ENCODE measurements at places on chromosomes 7 and 10. TPM values are rescaled to one million over a fixed set of nuclear protein-coding genes. Genes with fewer than 3 reads are reported as not detected.

The SAP25 gene
- total RNA-seq = 0.52 TPM

The PLEKHA8 gene
- 8.4 TPM for total RNA-seq

The ERVW-1 gene
- total RNA-seq = not detected

The TAS2R41 gene
- not detected for total RNA-seq

The EMX2 gene
- total RNA-seq = not detected

The ELN gene
- not detected for total RNA-seq

The ADK gene
- total RNA-seq = 256 TPM

The SVOPL gene
- total RNA-seq = not detected

The LIPF gene
- not detected for total RNA-seq

The IDI2 gene
- total RNA-seq = not detected

The MUC3A gene
- total RNA-seq = 0.11 TPM

The MXI1 gene
- total RNA-seq = 15.6 TPM

The CLIP2 gene
- total RNA-seq = 26.2 TPM

The SKIDA1 gene
- total RNA-seq = 0.17 TPM

The EIF5AL1 gene
- 0.75 TPM for total RNA-seq

The OPN1SW gene
- not detected for total RNA-seq

The TAS2R4 gene
- not detected for total RNA-seq

The RBP4 gene
- total RNA-seq = 8.5 TPM

- no peak for DNase-seq
- no peaks in the 10 kb centered on the region for H3K36me3 ChIP-seq
- no peaks in the 10 kb centered on the region for H3K4me1 ChIP-seq
- no peak overlapping the region for H3K4me3 ChIP-seq
Observed at GRCh38 chr7:155398944-155399343, 59.0 kb upstream of the EN2 start.

DNA sequence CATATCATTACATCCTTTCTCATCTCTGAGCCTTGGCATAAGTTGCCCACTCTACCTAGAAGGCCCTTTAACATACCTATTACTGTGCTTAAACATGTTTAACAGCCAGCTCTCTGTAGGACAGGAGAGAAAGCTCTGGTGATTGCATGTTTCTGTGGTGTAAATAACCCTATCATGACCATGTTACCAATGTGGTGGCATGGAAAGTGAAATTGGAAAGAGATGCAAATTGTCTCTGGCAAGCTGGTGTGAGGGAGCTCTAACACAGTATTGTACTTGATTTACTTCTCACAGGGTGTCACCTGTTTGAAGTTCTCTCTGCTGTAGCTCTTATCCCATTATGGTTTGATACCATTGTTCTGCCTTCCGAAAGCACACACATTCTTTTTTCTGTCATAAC lies 231.8 kb upstream of the DKK1 start:
- no peaks in the 10 kb centered on the region for H3K36me3 ChIP-seq
- DNase-seq = no peak
- H3K4me3 ChIP-seq = no peak overlapping the region

DNA sequence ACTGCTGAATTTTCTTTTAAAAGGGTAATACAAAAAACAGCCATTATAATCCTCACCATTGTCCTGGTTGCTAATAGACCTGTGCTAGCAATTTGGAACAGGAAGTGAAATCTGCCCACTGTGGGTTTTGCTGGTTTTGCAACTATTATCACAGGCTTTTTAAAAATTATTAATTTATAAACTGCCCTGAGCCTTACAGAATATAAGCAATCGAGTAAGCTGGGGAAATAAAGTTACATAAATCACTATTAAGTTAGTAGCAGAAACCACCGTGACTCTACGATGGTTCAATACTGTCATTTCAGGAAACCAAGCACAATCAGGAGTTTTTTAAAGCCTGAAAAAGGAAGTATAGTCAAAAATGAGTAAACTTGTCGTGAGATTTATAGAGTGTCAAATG lies 62.3 kb downstream of the TMEM26 start:
- H3K27me3 ChIP-seq = no peaks in the 10 kb centered on the region
- H3K4me1 ChIP-seq = no peaks in the 10 kb centered on the region
- no peaks in the 10 kb centered on the region for H3K36me3 ChIP-seq
- no peak overlapping the region for H3K27ac ChIP-seq
- no peak for DNase-seq
- no peak overlapping the region for H3K4me3 ChIP-seq

GRCh38 chr10:62131724-62132123 lies 136.9 kb downstream of the RTKN2 start:
- no peak for DNase-seq
- peaks cover 41% of the 10 kb centered on the region for H3K4me1 ChIP-seq
- no peak overlapping the region for H3K4me3 ChIP-seq
- H3K27me3 ChIP-seq = no peaks in the 10 kb centered on the region

- DNase-seq = no peak
- no peaks in the 10 kb centered on the region for H3K4me1 ChIP-seq
- no peak overlapping the region for H3K27ac ChIP-seq
- peaks cover 49% of the 10 kb centered on the region for H3K27me3 ChIP-seq
- H3K4me3 ChIP-seq = no peak overlapping the region
Observed at GRCh38 chr7:2985866-2986265, 57.8 kb downstream of the CARD11 start.

GRCh38 chr10:58723966-58724365 lies 211.3 kb downstream of the BICC1 start:
- peaks cover 5% of the 10 kb centered on the region for H3K4me1 ChIP-seq
- H3K36me3 ChIP-seq = no peaks in the 10 kb centered on the region
- H3K4me3 ChIP-seq = no peak overlapping the region
- no peak overlapping the region for H3K27ac ChIP-seq

DNA sequence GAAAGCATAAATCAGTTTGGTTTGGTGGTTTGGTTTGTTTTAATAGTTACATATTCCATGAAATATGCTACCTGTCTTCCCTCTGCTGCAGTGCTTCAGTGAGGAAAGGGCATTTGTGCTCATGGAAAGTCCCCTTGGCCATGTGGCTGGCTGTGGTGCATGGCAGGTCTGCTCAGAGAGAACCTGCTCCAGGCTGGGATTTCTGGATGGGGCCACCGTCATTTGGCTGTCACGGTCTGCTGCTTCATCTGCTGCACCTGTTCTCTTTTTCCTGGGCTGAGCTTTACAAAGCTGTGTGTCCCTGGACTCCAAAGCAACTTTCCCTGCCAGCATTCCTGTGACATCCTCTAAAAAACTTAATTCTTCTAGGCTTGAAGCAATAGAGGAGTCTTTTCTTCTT lies 8.9 kb downstream of the CDK14 start:
- no peaks in the 10 kb centered on the region for H3K36me3 ChIP-seq
- no peak for DNase-seq
- peaks cover 12% of the 10 kb centered on the region for H3K4me1 ChIP-seq
- no peaks in the 10 kb centered on the region for H3K27me3 ChIP-seq
- H3K27ac ChIP-seq = no peak overlapping the region
- H3K4me3 ChIP-seq = no peak overlapping the region

GRCh38 chr7:17989546-17989945 lies 38.1 kb downstream of the PRPS1L1 start:
- DNase-seq = peak; percentile 23
- no peaks in the 10 kb centered on the region for H3K36me3 ChIP-seq
- H3K27ac ChIP-seq = no peak overlapping the region
- H3K27me3 ChIP-seq = no peaks in the 10 kb centered on the region
- no peak overlapping the region for H3K4me3 ChIP-seq

GRCh38 chr10:124344931-124345330 lies 73.8 kb downstream of the OAT start:
- H3K4me1 ChIP-seq = no peaks in the 10 kb centered on the region
- no peaks in the 10 kb centered on the region for H3K27me3 ChIP-seq
- no peak overlapping the region for H3K27ac ChIP-seq
- no peak overlapping the region for H3K4me3 ChIP-seq

GRCh38 chr7:44288811-44289340 lies 36.5 kb downstream of the CAMK2B start:
- H3K27me3 ChIP-seq = no peaks in the 10 kb centered on the region
- H3K36me3 ChIP-seq = no peaks in the 10 kb centered on the region
- no peak for DNase-seq
- no peak overlapping the region for H3K4me3 ChIP-seq
- H3K4me1 ChIP-seq = no peaks in the 10 kb centered on the region
- no peak overlapping the region for H3K27ac ChIP-seq

- DNase-seq = no peak
- no peak overlapping the region for H3K27ac ChIP-seq
- H3K4me3 ChIP-seq = no peak overlapping the region
- peaks cover 5% of the 10 kb centered on the region for H3K4me1 ChIP-seq
- no peaks in the 10 kb centered on the region for H3K27me3 ChIP-seq
Observed at GRCh38 chr7:41174521-41174920, 528.4 kb downstream of the INHBA start.

- no peak for DNase-seq
- H3K27ac ChIP-seq = no peak overlapping the region
- H3K27me3 ChIP-seq = peaks cover 39% of the 10 kb centered on the region
- H3K4me1 ChIP-seq = no peaks in the 10 kb centered on the region
Observed at GRCh38 chr10:121221991-121222390, 370.8 kb downstream of the WDR11 start.

GRCh38 chr7:96837593-96837992 lies 127.9 kb upstream of the SEM1 start:
- no peak overlapping the region for H3K4me3 ChIP-seq
- no peaks in the 10 kb centered on the region for H3K36me3 ChIP-seq
- no peaks in the 10 kb centered on the region for H3K27me3 ChIP-seq

DNA sequence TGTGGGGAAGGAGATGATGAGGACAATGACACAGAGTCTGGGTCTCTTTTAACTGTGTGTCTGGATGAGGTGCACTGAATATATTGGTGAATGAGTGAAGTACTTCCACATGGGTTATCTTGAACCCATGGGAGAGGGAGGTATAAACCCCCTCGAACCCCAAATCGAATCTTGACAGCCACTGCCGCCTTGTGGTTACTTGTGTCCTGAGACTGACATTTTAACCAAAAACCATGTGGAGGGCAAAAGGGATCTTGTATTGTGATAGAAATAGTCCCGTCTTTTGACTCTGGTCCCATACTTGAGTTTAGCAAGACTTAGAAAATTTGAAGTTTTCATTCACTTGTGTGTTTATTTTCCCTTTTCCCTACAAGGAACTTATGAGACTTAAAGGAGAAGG lies 283.3 kb downstream of the PHTF2 start:
- DNase-seq = no peak
- peaks cover 41% of the 10 kb centered on the region for H3K27me3 ChIP-seq
- no peak overlapping the region for H3K27ac ChIP-seq
- H3K4me1 ChIP-seq = peaks cover 8% of the 10 kb centered on the region
- H3K4me3 ChIP-seq = no peak overlapping the region

GRCh38 chr10:92298487-92298886 lies 7.5 kb downstream of the MARCHF5 start:
- no peak overlapping the region for H3K27ac ChIP-seq
- H3K4me1 ChIP-seq = no peaks in the 10 kb centered on the region
- H3K27me3 ChIP-seq = no peaks in the 10 kb centered on the region
- 0 out of 2 replicates have a peak, but pooled peaks cover 8% of the 10 kb centered on the region for H3K36me3 ChIP-seq
- H3K4me3 ChIP-seq = no peak overlapping the region

DNA sequence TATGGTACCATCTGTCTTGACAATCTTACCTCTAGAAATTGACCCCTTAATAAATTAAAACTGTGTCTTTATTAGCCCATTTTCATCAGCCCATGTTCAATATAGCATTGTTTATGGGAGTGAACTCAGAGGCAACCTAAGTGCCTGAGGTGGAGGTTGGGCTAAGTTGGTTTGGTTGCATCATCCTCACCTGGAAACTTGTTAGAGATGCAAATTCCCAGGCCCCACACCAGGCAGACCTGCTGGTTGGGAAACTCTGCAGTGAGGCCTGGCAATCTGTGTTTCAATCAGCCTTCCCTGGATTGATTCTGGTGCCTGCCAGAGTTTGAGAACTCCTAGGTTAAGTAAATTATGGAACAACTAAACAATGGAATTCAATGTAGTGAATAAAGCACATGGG lies 9.4 kb upstream of the FAM170B start:
- H3K27me3 ChIP-seq = peaks cover 22% of the 10 kb centered on the region
- H3K4me1 ChIP-seq = peaks cover 20% of the 10 kb centered on the region
- H3K4me3 ChIP-seq = no peak overlapping the region

DNA sequence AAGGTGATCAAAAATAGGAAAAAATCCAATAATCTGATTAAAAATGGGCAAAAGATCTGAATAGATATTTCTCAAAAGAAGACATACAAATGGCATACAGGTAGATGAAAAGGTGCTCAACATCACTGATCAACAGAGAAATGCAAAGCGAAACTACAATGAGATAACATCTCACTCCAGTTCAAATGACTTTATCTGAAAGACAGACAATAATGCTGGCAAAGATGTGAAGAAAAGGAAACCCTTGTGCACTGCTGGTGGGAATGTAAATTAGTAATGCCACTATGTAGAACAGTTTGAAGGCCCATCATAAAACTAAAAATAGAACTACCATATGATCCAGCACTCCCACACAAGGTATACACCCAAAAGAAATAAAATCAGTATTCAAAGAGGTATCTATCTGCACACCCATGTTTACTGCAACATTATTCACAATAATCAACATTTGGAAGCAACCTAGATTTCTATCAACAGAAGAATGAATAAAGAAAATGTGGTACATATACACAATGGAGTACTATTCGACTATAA lies 85.0 kb downstream of the LRRN3 start:
- no peaks in the 10 kb centered on the region for H3K4me1 ChIP-seq
- H3K4me3 ChIP-seq = no peak overlapping the region
- DNase-seq = no peak
- no peaks in the 10 kb centered on the region for H3K36me3 ChIP-seq
- no peak overlapping the region for H3K27ac ChIP-seq

- DNase-seq = no peak
- peaks cover 7% of the 10 kb centered on the region for H3K36me3 ChIP-seq
- no peaks in the 10 kb centered on the region for H3K27me3 ChIP-seq
- H3K4me3 ChIP-seq = no peak overlapping the region
Observed at GRCh38 chr10:132423966-132424861, 27.2 kb downstream of the PWWP2B start.

- H3K4me3 ChIP-seq = no peak overlapping the region
- H3K4me1 ChIP-seq = no peaks in the 10 kb centered on the region
- no peaks in the 10 kb centered on the region for H3K36me3 ChIP-seq
- DNase-seq = no peak
- H3K27ac ChIP-seq = no peak overlapping the region
Observed at GRCh38 chr10:36381748-36382147, 739.7 kb upstream of the FZD8 start.

- no peak overlapping the region for H3K4me3 ChIP-seq
- H3K27ac ChIP-seq = no peak overlapping the region
- H3K36me3 ChIP-seq = no peaks in the 10 kb centered on the region
- peaks cover 5% of the 10 kb centered on the region for H3K4me1 ChIP-seq
- no peak for DNase-seq
Observed at GRCh38 chr10:60898321-60898720, 45.7 kb downstream of the RHOBTB1 start.

DNA sequence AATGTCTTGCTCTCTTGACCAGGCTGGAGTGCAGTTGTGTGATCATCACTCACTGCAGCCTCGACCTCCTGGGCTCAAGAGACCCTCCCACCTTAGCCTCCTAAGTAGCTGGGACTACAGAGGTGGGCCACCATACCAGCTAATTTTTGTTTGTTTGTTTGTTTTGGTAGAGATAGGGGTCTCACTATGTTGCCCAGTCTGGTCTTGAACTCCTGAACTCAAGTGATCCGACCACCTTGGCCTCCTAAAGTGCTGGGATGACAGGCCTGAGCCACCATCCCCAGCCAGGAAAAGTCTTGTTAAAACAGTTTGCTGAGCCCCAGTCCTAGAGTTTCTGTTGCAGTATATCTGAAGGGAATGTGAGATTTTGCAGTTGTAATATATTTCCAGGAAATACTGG lies 83.9 kb downstream of the SKIDA1 start:
- H3K27me3 ChIP-seq = no peaks in the 10 kb centered on the region
- H3K36me3 ChIP-seq = no peaks in the 10 kb centered on the region
- no peak overlapping the region for H3K27ac ChIP-seq
- H3K4me3 ChIP-seq = no peak overlapping the region

All from PC-3 (cell line).